Retinal pigment epithelial cell (primary cell): ENCODE measurements at places on chromosomes 2 and 18.
A peak's percentile ranks its signal among the peaks of the same experiment; 100 is the strongest.

GRCh38 chr2:31586230-31586629 lies 5.5 kb upstream of the SRD5A2 start:
- DNase-seq, result no peak

DNA sequence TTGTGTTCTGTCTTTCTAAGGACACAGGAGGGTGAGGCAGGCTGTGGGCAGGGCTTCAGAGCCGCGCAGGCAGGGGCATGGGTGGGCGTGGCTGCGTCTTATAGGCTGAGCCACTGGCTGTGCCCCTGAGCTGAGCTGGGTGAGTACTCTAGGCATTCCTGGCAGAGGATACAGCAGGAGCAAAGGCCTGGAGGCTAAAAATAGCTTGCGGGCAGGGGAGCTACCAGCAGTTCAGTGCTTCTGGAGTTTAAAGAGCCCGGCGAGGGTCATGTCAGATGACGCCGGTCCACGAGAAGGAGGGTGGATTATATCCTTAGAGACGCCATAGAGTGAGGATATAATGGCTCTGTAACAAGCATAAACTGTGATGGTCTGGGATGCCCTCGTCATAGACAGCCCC lies 31.5 kb upstream of the PDIA6 start:
- peak; percentile 85 for DNase-seq

DNA sequence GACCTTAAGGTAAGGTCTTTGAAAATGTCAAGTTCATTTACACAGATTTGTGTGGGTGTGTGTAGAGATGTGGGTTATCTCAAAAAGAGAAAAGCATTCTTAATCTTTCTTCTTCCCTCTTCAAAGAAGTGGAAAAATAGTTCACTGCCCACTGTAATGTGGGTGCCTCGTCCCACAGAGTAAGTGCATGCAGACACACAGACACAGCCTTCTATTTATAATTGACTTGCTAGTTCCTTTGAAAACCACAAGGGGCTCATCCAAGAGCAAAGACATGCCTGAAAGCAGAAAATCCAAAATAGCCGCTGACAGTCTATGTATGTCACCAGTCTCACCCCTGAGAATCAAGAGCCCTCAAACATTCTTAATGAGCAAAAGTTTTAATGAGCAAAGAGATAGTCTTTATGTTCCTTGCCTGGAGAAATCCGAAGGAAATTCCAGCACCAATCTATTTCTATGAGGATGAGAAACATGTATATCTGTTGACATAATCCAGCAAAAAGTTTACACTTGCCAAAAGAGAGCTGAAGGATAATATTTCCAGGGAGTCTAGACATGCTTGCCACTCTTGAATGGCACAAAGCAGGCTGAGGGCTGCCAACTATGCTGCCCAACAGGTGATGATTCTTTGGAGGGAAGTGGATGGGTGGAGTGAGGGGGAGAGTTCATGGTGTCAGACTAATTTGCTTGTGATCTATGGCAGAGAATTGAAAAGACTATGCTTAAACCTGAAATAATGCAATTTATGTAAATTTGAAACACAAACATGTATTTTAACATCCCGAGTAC lies 93.9 kb downstream of the ACVR1 start:
- no peak for DNase-seq

- no peak for DNase-seq
Observed at GRCh38 chr2:105418522-105418921, 19.7 kb upstream of the FHL2 start.

DNA sequence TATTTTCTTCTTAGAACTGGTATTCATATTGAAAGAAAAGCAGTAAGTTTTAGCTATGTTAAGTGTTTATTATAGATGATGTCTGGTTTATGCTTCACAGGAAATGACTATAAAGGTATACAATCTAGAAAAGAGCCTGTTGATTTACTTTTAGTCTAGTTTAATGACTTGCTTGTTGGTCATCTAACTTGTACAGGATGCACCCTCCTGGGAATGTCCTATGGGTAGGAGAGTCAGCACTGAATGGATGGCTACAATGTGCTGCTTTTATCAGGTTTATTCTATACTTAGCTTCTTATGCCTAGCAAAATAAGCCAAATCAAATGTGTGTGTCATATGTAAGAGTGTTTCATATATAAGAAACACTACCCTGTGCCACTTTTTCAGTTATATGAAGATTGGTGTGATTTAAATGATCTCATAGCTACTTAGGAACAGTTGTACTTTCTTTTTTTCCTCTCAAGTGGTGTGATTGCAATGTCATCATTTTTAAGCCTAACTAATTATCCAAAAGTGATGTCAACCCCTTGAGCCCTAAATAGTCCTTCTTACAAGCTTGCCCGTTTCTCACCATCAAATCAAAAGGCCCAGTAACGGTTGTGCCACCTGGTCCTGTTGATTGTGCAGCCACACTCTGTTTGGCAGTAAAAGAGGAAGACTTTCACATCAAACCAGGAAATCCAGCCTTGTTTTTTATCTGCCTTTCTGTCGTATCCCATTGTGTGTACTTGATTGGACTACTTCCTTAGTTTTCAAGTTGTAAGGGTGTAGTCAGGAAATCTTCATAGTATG lies 176.0 kb downstream of the DIS3L2 start:
- no peak for DNase-seq

GRCh38 chr18:1624612-1625011 lies 719.9 kb downstream of the ADCYAP1 start:
- DNase-seq, result no peak

DNA sequence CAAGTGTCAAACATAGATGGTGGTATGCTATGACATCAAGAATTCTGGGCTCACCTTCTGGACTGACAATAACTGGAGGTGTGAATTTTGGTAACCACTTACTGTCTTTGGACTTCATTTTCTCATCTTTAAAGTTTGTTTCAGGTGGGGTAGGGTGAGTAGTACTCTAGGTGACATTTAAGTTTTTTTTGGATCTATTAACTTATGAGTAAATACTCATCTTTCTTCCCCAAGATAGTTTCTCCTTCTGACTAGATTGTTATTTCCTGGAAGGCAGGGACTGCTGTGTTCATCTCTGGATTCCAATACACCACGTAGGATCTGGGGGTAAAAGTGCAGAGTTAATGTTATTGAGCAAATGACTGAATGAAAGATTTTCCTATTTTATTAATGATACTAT lies 55.9 kb downstream of the ICOS start:
- no peak for DNase-seq

DNA sequence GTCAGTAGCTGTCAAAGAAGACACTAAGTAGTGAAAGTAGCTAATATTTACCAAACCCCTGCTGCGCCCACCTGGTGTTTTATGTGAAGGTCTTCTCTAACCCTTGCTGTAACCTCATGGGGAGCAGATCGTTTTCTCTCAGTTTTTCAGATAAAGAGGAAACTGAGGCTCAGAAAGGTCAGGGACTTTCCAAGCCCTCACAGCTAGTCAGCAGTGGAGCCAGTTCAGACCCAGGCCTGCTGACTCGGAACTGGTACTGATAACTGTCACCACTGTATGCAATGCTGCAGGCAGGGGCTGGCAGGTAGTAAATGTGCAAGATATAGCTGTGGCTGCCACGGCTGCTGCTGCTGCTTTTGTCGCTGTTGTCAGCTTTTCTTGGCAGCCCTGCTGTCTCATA lies 69.1 kb downstream of the LRRFIP1 start:
- no peak for DNase-seq

- DNase-seq, result peak; percentile 95
Observed at GRCh38 chr2:231463698-231464575, at the start of gene NCL. Gene NCL, minus strand, starts transcription at chr2:231464484. Its CDS starts 131 bp downstream, at chr2:231464353.

DNA sequence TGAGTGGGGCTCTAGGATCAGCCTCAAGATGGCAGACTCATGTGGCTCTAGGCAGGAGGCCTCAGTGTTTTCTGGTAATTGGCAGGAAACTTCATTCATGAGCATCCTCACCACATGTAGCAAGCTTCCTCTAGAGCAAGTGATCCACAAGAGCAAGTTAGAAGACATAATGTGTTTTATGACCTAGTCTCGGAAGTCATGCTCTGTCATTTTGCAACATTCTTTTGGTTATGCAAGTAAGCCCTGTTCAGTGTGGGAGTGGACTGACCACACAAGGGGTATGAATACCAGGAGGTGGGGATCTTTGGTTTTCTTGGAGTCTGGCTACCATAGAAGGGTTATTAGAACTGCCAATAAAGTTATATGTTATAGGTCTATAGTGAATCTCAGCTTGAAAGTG lies 66.8 kb upstream of the STK39 start:
- DNase-seq, result no peak

DNA sequence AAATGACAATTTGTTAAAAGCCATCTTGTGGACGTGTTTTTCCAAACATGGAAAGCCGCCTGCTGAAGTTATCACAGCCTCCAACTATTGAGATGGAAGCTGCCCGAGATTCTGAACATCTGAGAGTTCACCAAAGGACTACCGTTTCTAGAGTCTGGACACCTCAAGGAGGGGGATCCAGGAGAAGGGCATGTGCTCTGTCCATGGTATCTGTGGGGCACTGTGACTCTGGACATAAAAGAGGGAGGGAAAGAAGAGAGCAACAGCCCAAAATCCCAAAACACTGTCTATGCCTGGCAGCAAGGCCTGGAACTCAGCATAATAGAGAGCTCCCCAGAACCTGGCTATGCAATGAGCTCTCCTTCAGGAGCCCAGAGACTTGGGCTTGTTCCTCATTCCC lies 319.9 kb downstream of the EN1 start:
- DNase-seq, result no peak

GRCh38 chr2:88067189-88067588 lies 436 bp upstream of the SMYD1 start:
- no peak for DNase-seq

DNA sequence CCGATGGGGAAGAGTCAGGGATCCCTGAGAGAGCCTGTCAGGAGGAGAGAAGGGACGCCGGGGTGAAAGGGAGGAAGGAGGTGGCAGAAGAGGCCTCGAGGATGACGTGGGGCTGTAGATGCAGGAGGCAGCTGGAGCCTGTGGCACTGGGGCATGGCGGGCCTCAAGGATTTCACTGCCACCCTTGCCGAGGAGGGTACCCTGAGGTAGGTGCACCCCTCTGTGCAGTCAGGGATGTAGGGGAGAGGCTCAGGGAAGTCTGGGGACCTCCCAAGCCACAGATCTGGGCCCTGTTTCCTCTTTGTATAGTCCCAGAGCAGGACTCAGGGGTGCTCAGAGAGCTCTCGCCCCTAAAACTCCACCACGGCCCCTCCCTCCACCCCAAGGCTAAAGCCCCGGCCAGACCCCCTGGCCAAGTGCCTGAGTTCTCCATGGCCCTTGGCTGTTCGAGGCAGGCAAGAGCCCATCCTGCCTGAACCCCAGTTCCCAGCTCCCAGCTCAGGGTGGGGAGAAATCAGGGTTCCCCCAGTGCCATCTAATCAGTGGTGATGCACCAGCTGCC lies 39.0 kb upstream of the HDAC4 start:
- no peak for DNase-seq

- no peak for DNase-seq
Observed at GRCh38 chr18:13481820-13482617, 244.3 kb downstream of the FAM210A start.

DNA sequence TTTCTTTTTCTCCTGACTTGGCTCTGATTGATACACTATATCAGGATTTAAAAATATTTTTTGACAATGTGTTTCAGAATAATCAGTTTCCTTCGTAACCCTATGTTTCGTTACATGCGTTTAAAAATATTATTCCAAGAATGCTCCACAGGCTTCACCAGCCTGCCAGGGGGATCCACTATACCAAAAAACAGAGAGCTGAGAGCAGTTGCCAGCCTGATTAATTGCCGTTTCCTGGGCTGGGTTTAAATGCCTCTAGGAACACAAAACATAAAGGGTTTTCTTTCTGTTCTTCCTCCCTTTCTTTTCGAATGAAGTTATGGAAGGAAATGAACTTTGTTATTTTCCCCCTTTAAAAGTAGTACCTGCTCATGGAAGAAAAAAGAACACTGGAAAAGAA lies 47.9 kb downstream of the LRRFIP1 start:
- no peak for DNase-seq

DNA sequence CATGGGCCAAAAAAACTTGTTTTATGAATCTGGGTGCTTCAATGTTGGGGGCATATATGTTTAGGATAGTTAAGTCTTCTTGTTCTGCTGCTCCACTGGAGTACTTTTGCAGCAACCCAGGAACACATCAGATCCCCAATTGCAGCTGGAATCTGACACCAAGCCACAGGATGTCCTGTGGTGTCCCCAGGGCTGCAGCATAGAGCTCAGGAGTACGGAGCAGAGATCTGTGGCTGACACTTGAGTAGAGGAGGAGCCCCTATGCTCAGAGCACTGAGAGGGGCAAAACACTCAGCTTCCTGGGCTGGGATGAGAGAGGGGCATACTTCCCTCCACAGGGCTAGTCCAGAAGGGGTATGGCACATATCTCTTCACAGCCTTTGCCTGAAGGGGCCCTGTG lies 138.9 kb upstream of the ERBB4 start:
- no peak for DNase-seq

- DNase-seq, result no peak
Observed at GRCh38 chr18:79355433-79356335, 40.0 kb upstream of the NFATC1 start.

DNA sequence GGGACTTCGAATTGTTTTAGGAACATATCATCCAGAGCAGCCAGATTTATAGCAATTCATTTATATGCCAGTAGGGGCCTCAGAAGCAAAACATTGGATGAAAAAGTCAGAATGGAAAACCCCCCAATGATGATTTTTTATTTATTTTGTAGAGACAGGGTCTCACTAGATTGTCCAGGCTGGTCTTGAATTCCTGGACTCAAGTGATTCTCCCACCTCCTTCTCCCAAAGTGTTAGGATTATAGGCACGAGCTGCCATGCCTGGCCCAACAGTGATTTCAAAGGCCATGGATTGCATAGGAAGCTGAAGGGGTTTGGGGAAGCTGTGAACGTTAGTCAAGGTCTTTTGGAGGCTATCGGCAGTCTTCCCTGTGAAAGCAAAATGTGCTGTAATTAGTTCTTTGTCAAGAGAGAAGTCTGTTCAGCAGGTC lies 21.9 kb upstream of the MCFD2 start:
- DNase-seq, result no peak

- no peak for DNase-seq
Observed at GRCh38 chr2:64514008-64514407, 10.1 kb upstream of the AFTPH start.

GRCh38 chr18:54112356-54112755 lies 112.1 kb downstream of the MBD2 start:
- no peak for DNase-seq

DNA sequence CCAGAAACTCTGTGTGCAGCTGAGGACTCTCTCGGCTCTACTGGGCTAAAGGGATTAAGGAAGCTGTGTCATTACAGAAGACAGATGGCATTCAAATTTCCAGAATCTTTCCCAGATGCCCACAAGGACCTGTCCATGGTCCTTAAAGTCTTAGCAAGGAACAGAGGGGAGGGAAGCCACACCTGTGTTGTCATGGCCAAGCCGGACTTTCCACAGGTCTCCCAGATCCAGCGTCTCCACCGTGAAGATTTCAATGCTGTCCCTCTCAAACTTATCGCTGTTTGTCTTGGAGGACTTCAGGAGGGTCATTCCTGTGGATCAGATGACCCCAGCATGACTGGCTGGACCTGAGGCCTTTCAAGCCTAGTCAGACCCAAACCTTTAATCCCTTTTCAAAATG lies 114.5 kb downstream of the LOXHD1 start:
- DNase-seq, result no peak

GRCh38 chr2:167264380-167264779 lies 376.1 kb downstream of the XIRP2 start:
- DNase-seq, result no peak

GRCh38 chr2:193463011-193463410 lies 1268.3 kb upstream of the TMEFF2 start:
- no peak for DNase-seq

- DNase-seq, result no peak
Observed at GRCh38 chr2:176112375-176113302, 3.9 kb upstream of the HOXD10 start.
